Skeletal muscle cell (primary cell): ENCODE measurements at places on chromosomes 2 and 18.

DNA sequence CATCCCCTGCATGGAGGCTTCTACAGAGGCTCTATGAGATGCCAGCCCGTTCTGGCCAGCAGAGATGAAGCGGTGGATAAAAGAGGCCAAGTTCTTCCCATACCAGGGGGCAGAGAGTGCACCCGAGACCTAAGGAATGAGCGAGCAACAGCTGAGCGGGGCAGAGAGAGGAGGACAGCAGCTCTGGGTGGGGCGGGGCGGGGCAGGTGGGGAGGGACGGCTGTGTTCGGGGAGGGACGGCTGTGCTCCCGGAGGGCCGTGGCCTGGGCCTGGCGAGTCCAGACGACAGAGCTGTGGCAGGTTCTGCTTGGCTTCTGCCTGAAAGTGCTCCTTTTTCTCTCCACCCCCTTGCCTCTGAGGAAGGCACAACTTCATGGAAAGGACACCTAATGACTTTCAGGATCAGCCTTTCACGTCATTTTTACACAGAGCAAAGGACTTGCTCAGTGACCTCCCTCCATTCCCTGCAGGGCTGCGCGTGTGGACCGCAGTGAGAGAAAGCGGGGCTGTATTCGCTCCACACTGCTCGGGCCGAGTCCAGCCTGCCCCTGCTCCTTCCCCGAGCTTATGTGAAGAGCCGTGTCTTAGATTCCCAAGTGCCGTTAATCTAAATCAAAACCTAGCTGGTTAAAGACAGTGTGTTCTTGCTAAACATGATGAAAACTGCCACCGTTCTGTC is 232.9 kb downstream of the HDAC4 start:
- DNase-seq = no peak

GRCh38 chr18:48127606-48128005 is 197.1 kb upstream of the SMAD2 start:
- DNase-seq = no peak

GRCh38 chr2:205802065-205802464 is 119.8 kb downstream of the NRP2 start:
- no peak for DNase-seq

GRCh38 chr2:196162586-196163175 is 8.7 kb downstream of the STK17B start:
- no peak for DNase-seq

- peak; percentile 57 for DNase-seq
These were observed 37.4 kb downstream of the ACTR2 start for GRCh38 chr2:65264821-65265670.

DNA sequence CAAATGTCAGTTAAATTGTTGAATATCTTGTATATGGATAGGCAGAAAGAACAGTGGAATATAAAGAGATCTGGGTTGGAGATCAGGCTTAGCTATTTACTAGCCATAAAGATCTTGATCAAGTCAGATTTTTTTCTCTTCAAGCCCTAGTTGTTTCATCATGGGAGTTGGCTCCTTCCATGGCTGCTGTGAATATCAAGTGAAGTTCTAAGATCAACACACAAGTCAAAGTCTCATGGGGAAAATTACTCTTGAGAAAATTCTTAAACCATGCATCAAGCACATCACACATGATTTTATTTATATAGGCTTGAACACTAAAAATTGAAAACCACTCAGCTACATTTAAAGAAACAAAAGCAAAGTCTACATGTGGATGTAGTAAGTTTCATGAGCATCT is 79.8 kb downstream of the C1D start:
- peak; percentile 43 for DNase-seq
